AG04450 (cell line): ENCODE measurements at places on chromosomes 3 and 15.

- DNase-seq: no peak
Observed at GRCh38 chr3:122271246-122271898, 53.7 kb upstream of the CSTA start.

DNA sequence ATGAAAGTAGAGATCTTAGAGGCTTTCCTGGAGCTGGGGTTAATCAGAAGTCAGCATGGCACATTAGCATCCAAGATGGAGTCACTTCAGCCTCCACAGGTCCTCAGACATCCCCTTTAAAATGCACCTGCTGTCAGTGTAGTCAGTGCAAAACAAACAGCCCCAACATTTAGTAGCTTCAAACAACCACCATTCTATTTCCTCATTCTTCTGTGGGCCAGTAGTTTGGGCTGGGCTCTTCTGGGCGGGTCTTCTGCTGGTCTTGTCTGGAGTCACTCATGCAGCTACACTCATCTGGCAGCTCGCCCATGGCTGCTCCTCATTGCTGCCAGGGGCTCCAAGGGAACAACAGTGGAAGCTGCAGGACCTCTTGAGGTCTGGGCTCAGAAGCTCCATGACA is 99.9 kb downstream of the TLE3 start:
- no peak for DNase-seq

DNA sequence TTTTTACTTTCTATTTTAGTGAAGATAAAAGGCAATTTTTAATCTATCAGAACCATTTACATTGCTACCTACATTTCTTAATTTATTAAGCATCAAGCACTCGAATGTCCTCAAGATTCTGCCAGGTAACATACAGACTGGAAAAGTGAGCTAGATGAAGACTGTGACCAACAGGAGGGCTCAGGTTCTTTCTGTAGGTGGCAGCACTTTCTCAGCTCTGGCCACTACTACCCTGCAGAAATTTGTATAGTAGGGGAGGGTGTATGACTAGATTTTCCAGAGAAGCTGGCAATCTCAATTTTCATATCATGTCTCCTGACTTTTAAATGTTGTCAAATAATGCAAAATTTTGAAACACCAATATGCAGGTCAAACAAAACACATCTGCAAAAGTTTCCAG is 165.0 kb upstream of the SUCLG2 start:
- DNase-seq: no peak

DNA sequence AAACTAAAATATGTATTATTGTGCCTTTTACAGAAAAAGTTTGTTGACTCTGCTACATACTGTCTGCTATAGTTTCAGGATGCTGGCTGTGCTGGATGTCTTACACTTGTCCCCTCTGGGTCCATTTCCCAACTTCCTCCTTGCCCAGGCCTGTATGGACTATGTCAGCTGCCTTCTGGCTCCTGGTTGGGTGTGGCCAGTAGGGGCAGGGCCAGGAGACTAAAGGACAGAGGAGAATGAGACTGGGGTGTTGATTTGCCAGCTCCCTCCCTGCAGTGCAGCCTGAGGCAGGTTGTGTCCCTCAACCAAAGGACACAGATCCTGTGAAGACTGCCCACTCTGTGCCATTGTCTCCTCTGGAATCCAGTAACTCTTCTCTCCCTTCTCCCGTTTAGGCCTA is 90.6 kb upstream of the UBE2E2 start:
- no peak for DNase-seq

GRCh38 chr3:35653347-35653746 is 14.0 kb downstream of the ARPP21 start:
- DNase-seq: no peak

DNA sequence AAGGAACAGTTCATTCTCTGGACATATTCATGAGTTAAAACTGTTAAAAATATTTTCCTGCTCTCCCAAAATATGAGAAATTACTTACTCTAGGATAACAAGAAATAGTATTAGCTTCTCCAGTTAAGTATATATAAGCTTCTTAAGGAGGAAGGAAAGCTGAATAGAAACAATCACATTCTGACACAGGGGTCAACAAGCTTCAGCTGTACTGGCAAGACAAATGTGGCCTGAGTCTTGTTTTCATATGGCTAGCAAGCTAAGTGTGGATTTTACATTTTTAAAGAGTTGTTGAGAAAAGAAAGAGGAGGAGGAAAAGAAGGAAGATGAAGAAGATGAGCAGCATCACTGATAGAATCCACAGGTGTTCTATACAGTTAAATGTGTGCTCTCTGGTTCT is 313.8 kb downstream of the ZPLD1 start:
- no peak for DNase-seq

DNA sequence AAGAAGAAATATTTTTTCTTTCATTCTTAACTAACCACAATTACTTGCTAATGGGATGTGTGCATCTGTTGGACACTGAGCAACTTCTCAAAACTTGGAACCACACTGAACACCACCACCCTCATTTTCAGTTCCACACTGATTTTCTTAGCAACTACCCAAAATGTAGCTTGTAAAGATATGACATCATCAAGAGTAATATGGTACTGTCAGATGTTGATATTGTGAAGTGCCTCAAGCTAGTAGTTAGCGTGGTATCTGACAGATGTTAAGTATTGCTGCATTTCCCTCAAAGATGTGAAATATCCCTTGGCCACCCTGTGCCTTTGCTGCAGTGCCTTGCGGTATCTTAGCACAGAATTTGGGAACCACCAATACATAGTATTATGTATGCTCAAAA is 9.3 kb downstream of the RFTN1 start:
- DNase-seq: no peak

DNA sequence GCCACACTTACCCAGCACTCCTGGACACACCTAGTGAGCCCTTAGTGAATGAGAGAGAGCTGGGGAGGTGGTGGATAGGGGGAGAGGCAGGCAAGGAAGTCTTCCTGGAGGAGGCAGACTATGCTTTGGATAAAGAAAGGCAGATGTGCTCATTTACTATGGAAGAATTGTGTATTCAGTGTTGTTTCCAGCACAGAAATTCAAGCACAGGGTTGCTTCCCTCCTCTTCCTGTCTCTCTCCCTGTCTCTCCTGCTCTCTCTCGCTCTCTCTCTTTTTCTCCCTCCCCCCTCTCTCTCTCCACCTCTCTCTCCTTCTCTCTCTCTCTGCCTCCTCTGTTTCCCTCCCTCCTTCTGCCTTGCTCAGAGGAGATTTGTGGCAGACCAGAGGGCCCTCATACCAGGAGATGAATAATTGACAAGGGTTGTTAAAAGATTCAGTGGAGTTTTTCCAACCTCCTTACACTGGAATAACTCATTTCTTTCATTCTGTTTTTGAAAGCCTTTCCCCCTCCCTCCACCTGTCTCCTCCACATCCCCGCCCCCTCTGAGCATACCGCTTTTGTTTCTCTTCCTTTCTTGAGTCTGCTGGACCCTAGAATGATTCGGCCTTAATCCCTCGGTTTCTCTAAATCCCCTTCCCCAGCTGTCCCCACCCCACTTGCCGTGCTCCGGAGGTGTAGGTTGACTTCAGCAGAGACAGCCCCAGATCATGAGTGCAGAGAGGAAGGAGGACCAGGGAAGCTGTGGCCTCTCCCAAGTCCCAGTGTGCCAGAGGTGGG is 65.6 kb downstream of the CCDC33 start:
- no peak for DNase-seq

DNA sequence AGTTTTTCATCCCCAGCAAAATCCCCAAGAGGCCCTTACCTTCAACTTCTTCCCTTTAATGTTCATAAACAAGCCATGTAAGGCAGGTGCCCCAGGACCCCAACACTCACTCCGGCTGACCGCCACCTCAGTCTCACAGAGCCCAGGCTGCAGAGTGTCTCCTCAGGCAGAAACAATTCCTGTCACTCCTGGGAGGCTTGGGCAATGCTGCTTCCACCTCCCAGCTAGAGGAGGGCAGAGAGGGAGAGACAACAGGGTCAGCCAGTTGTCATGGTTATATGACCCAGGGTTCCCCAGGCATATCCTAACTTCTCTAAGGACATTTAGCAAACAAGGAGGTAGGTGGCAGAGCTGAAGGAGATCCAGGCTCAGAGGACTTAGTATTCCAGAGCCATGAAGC is at the start of gene PLIN1:
TSS of gene PLIN1 (minus strand) at position 156 of the 400 bp plus-strand sequence. CDS start 1,878 bp downstream, outside the sequence.
- DNase-seq: no peak

DNA sequence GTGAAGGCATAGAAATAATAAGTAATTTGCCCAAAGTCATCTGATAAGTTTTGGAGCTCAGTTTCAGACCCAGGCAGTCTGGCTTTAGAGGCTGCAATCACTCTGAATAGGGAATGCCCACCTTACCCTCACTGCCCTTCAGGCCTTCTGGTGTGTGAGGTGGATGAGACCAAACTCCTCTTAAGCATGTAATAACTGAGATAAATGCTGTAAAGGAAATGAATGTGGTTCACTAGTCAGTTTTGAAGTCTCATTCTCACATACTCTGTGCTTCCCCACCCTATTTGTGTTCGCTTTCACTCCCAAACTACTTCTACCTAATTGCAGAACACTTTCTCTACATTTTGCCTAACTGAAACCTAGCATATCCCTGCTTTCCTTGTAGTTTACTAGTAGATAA is 144.1 kb downstream of the FILIP1L start:
- DNase-seq: no peak

- no peak for DNase-seq
Observed at GRCh38 chr3:8954938-8955763, 8.1 kb downstream of the RAD18 start.

DNA sequence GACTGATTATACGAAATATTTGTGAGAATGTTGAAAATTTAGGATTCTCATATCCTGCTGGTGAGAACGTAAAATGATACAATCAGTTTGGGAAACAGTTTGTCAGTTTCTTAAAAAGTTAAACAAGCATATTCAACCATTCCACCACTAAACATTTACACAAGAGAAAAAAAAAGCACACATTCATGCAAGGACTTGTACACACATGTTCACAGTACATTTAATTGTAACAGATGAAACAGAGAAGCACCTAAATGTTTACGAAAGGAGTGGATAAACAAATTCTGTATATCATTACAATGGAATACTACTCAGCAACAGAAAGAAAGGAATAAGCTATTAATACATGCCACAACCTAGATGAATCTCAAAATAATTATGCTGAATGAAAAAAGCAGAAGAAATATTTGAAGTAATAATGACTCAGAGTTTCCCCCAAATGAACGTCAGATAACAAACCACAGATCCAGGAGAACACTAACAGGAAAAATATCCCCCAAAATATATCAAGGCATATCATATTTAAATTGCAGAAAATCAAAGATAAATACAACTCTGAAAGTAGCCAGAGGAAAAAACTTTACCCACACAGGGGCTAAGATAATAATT is 14.3 kb downstream of the ANKRD28 start:
- no peak for DNase-seq

- no peak for DNase-seq
Observed at GRCh38 chr3:62885136-62885535, 9.9 kb upstream of the CADPS start.

GRCh38 chr3:186108941-186109865 is at the start of gene ETV5:
ETV5 (minus strand) TSS chr3:186109089; CDS start chr3:186105868, 3,221 bp downstream.
- DNase-seq: peak; percentile 99

- no peak for DNase-seq
Observed at GRCh38 chr3:141241616-141242376, 10.2 kb downstream of the PXYLP1 start.

- no peak for DNase-seq
Observed at GRCh38 chr3:71356265-71356664, 227.3 kb downstream of the FOXP1 start.

DNA sequence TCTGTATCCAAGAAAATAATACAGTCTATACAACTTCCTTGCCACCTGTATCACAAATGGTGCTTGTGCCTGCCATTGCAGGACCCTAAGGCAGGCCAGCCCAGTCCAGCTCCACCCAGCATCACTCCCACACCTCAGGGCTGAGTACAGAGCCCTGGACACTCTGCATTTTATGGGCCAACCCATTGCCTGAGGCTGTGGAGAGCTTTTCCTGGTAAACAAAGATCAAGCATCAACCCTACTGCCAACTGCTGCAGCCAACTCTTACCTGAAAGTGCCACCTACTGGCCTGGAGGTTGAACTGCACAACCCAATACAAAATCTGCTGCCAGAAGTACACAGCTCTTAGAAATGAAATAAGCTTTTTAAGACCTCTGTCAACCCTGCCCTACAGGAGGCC is 1082.2 kb downstream of the NAALADL2 start:
- DNase-seq: no peak

DNA sequence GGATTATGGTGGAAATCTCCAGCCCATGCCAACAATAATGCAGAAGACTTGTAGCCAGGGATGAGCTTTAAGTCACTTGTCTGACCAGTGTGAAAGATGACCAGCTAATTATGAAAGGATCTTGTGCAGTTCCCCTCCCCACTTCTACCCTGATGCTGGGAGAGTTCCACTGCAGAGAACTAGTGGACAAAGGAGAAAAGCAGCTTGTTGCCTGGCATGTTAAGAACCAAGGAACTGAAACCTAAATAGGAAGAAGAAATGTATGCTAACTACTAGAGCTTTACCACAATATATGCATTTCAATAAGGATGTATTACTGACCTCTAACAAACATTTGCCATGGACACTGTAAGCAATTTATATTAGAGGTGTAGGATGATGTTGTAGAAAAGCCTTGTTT is 52.2 kb upstream of the CSTA start:
- no peak for DNase-seq

DNA sequence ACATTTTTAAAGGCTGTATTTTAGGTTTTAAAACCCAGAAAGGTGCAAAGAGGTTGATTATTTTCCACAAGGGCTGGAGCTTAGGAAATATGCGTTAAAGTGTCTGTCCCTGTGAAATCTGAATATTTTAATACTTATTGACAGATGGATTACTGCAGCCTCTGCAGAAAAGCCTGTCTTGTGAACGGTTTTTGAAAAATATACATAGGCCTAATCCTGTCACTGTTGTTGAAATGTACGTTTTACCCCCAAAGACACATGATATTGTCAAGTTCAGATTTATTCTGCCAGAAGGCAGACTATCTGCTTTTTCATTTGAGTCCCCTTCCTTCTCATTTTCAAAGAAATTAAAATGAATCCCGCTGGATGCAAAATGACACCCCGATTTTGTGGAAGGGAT is 2.2 kb upstream of the BCL6 start:
- no peak for DNase-seq

DNA sequence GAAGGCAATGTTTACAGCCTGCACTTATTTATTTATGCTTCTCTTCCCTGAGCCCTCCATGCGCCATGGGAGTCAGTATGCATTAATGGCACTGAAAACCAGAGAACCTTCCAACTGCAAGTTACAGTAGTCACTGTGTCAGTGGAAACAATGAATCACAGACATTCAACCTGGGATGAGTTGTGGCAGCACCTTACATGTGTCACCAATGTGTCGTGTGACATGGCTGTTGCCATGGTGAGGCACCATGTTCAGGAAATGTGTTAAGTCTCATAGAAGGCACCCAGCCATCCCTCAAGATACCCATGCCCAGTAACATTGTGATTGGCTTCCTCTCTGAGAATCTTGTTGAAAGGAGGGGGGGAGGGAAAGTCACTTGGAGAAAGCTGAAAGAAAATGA is 105.0 kb downstream of the FOXP1 start:
- no peak for DNase-seq
